ENCODE measurements at places on chromosomes 13 and 19. TPM values are rescaled to one million over a fixed set of nuclear protein-coding genes. Genes with fewer than 3 reads are reported as not detected.

TMEM145 gene
- total RNA-seq, result 47.1 TPM

C19orf67 gene
- not detected for total RNA-seq

ACTMAP gene
- 0.31 TPM for total RNA-seq

CBARP gene
- 6.6 TPM for total RNA-seq

CBY2 gene
- total RNA-seq, result not detected

All from occipital lobe (tissue), 3 donors.